ENCODE measurements at places on chromosomes 16 and 17.
A peak's percentile ranks its signal among the peaks of the same experiment; 100 is the strongest.

- no peak for DNase-seq
Measured at GRCh38 chr16:23134274-23134673, 15.0 kb downstream of the USP31 start.

DNA sequence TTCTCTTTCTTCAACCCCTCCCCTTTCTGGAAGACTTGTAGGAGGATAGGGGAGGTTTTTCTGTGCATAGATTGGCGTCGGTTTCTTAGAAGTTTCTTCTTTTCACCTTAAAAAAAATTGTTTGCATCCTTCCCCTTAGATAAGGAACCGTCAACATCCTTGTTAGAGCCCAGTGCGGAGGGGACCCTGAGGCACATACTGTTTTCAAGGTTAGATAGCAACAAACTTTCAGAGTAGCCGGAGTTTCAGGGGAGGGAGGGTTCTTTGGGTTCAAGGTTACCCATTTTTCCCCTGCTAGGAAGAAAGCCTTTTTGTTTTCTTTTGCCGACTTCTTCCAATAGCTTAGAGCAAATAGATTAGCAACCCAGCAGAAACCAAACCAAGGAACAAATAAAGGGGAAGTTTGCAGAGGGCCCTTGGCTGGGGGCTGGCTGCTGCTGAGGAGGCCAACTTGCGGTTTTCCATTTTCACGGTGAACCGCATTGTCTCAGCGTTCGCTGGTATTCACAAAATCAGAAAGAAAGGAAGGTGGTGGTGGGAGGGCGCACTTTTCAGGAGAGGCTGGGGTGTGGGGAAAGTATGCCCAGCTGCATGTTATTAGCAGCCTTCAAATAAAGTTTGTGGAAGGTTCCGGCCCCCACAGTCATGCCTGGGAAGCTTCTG, 28.8 kb downstream of the MSI2 start:
- peak; percentile 11 for DNase-seq

DNA sequence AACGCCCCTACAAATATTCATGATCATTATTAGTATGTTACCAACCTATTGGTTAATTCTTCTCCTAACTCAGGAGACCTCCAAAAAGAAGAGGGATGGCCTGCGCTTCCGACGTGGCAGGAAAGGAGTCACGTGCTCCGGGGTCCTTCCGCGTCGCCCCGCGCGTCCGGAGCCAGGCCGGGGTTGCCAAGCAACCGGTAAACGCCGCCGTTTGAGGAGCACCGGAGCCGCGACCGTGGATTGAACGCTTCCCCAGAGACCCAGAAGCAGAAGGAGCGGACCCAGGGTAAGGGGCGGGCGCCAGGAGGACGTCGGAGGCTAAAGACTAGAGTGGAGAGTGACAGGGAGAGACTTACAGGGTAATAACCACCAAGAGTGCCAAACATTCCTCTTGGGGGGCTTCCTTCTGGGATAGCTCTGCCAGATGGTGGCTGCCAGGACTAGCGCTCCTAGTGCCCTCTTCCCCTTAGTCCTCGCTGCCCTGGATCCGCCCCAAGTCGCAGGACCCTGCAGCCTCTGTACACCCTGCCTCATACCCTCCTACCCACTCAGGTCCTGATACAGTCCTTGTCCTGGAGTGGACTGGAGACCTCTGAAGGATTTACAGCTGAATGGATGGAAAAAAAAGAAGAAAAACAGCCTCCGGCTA, at the start of gene DNAI2:
DNAI2 (plus strand) TSS at position 175 of the 649 bp plus-strand sequence. CDS start 7,584 bp downstream, outside the sequence.
- DNase-seq = no peak

GRCh38 chr17:45433159-45433535, 477 bp upstream of the ARHGAP27 start:
- no peak for DNase-seq

DNA sequence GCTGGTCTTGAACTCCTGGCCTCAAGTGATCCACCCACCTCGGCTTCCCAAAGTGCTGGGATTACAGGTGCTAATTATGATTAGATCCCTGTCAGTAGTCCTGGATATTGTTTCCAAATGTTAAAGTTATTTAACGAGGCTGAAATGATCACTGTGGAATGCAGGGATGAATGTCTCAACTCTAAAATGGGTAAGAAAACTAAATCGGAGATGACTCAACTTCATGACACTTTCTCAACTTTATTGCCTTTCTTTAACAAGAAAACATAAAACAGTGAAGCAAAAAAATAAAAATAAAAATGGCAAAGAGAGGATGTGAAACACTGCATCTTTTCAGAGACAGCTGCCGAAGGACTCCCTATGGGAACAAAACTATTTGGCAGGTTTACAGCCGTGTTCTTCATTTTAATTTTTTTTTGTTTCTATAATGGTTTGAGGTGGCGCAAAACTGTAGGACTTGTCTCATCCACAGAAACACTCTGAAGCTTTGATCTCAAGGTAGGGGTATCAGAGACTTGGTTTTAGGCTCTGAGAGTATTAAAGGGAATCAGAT, 382.0 kb downstream of the GRIN2A start:
- no peak for DNase-seq

DNA sequence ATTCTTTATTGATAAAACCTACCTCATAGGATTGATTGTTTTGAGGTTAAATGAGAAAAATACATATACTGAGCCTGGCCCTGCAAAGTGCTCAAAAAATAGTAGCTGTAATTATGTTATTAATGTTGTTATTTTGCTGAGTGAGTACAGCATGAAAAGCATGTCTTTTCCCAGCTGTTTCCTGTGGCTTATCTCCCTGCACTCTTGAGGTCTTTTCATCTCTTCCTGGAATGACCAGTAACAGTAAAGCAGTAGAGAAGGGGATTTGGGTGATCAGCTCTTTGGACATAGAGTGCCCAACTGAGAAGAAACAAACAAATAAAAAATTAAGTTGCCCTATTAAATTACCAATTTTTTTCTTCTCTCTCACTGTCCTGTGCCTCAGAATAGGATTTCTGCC, 53.7 kb downstream of the NFAT5 start:
- no peak for DNase-seq

- no peak for DNase-seq
Measured at GRCh38 chr16:5478036-5478435, 380.4 kb upstream of the EEF2KMT start.

GRCh38 chr16:17083628-17084027, 387.1 kb downstream of the XYLT1 start:
- no peak for DNase-seq

GRCh38 chr16:85384833-85385462, 228.2 kb upstream of the GSE1 start:
- DNase-seq = no peak

GRCh38 chr17:49076573-49077384, 55.8 kb upstream of the B4GALNT2 start:
- no peak for DNase-seq

DNA sequence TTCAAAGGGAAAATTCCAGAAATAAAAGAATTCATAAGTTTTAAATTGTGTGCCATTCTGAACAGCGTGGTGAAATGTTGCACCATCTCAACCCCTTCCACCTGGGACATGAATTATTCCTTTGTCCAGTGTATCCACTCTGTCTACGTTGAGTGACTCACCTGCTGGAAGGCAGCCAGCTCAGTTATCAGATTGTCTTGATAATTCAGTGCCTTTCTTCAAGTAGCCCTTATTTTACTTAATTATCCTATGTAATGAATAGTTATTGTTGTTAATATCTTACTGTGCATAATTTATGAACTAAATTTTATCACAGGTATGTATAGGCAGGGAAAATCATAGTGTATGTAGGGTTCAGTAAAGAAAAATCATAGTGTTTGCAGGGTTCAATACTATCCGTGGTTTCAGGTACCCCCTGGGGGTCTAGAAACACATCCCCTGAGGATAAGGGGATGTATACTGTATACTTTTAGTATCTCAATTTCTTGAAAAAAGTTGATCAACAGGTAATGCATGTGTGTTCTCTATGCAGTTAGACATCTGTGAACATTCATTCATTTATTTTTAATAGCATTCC, 7.7 kb upstream of the PCTP start:
- no peak for DNase-seq

- DNase-seq = no peak
Measured at GRCh38 chr16:59274141-59274540, 540.0 kb upstream of the GOT2 start.

GRCh38 chr17:33712120-33712519, 419.0 kb upstream of the ASIC2 start:
- no peak for DNase-seq

DNA sequence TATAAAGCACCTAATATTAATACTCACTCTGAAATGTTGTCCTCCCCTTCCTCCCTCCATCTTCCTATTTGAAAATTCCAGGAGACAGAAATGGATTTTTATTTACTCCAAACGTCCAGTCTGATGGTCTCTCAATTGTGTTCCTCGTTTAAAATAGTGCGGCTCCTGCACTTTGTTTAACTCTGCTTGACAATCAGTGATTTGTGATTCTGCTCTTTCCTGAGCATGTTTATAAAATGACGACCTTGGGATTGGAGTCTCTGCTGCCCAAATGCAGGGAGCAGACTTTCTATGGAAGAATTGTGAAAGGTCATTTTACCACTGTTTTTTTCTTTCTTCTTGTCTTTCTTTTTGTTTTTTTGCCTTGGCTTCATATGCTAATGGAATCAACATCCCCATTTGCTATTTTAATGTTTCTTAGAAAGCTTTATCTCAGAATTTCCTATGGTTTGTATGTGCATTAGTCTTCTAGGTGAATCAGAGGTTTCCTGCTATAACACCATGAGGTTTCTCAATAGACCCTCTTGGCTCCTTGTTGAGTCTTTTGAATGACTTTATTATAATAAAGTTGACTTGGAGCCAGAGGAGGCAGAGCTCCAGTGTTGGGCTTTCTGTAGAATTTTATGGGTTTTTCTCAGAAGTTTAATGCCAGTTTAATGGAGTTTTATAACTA, 376.5 kb downstream of the CDH11 start:
- DNase-seq = no peak

DNA sequence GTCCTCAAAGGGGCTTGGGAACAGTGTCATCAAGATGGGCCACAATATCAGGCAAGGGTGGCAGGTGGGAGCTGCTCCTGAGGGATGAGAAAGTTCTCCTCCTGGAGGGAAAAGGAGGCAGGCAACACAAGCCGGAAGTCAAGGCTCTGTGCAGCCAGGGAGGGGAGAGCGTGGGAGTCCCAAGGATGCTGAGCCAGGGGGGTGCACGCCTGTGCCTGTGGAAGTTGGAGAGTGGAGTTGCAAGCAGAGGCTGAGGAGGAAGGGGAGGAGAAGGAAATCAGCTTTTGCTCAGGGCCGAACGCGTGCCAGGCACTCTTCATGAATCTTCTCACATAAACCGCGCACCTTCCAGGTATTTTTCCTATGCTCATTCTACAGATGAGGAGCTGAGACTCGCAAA, 7.4 kb upstream of the SLC13A2 start:
- no peak for DNase-seq

GRCh38 chr16:27980076-27980775, 83.3 kb downstream of the GSG1L start:
- DNase-seq = no peak

- no peak for DNase-seq
Measured at GRCh38 chr17:28505986-28506665, at the start of gene FOXN1. Gene FOXN1, plus strand, starts transcription at chr17:28506348. Its CDS starts 17,622 bp downstream, at chr17:28523970.

GRCh38 chr16:77439106-77439505, 4.3 kb upstream of the ADAMTS18 start:
- no peak for DNase-seq

DNA sequence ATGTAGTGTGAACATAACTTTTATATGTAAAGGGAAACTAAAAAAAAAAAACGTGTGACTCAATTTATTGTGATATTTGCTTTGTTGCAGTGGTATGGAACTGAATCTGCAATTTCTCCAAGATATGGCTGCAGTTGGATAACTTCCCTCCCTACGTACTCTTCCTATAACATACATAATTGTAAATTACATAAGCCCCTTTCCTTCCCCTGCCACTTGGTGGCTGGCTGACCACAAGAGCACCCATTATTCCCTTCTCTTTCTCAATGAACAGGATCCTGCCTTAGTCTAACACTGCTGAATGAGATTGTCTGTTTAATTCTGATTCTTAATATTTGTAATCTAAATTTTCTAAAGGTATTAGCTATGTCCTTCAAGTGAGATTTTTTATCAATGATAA, 27.8 kb downstream of the CCL4 start:
- DNase-seq = no peak

GRCh38 chr16:49866595-49867071, 10.7 kb upstream of the ZNF423 start:
- DNase-seq = no peak

GRCh38 chr17:59621771-59622170, 2.1 kb downstream of the CLTC start:
- DNase-seq = no peak

- no peak for DNase-seq
Measured at GRCh38 chr17:19399750-19400450, 11.1 kb upstream of the RNF112 start.

DNA sequence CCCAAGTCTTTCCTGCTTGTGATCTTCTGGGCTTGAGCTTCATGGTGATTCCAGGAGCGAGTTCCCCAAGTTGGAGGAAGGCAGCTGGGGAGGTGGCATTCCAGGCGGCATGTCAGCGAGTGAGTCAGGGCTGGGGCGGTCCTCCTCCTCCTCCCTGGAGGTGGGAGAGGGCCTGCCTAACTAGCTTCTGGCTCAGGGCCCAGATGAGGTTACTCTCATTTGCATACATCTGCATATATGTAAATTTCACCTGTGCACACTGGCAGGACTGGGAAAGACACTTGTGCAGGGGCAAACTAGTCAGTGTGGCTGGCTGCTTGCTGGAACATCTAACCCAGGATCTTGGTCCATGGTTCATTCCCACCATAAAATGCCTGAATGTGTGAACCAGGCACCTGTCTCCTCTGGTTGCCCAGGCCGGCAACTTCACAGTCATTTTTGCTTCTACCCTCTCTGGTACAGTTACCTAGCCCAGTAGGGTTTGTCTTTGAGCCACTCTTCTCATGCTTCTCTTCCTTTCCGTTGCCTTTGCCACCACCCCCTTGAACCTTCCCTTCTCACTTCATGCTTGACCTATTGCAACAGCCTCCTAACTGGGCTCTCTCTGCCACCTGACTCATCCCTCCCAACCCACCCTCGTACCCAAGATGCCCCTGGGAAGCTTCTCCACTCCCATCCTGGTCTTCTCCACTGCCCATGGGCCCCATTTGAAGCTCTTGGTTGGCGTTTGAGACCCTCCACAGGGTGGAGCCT, 9.6 kb upstream of the DLX4 start:
- no peak for DNase-seq
